Suppressor macrophage treated with lipopolysaccharide for 1 hour (primary cell): ENCODE measurements at places on chromosomes 5 and 9.

DNA sequence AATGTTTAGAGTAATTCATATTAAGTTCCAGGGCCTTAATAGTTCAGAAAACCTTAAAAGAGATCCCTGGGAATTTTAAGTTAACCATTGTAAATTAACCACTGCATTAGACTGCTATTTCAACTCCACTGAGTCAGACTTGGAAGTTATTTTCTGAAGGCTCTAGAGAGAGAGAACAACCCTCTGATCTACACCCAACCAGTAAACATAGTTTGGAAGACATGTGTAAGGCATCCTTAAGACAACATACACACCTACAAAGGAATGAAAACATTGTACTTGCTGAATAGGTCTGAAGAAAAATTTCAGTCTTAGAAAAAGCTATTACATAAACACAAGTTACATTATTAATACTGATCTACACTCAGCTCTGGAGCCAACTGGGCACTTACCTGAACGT is 158.2 kb upstream of the FST start:
- no peak for DNase-seq

- no peak for DNase-seq
Observed at GRCh38 chr5:30197662-30198061, 995.8 kb upstream of the CDH6 start.

DNA sequence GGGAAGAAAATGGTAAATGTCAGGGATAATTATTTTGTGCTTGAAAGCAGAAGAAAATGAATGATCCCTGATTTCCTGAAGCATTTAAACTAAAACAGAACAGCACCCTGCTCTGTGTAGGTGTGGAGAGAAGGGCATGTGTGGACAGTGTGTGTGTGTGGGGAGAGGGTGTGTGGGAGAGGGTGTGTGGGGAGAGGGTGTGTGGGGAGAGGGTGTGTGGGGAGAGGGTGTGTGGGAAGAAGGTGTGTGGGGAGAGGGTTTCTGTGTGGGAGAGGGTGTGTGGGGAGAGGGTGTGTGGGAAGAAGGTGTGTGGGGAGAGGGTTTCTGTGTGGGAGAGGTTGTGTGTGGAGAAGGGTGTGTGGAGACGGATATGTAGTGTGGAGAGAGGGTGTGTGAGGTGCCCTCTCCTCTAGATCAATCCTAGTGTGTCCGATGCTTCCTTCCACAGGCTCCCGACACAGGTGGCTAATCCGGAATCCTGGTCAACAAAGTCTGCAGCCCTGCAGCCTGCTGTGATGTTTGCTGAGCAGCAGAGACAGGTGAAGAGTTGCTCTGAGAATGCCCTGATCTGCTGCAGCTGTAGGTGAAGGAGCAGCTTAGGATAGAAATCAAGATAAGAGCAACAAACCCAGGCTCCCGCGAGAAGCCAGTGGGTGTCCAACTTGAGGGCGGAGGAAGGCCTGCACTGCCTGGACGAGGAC is 15.5 kb downstream of the IRX4 start:
- DNase-seq: no peak

DNA sequence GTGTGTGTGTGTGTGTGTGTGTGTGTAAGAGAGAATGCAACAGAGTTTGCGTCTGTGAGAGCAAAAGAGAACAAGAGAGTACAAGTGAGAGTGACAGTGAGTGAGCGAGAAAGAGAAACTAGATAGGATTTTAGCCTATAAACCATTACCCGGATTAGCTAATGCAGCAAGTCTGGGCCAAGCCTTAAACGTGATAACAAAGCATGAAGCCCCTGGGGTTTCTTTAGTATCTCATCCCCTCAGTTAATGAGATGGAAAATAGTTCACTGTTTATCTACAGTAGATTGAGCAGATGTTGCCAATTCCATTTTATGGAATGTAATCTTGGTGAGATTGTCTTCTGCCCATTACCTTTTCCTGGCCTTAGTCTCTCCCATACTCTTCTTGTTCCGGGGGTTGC is 114.5 kb downstream of the MAT2B start:
- DNase-seq: no peak

DNA sequence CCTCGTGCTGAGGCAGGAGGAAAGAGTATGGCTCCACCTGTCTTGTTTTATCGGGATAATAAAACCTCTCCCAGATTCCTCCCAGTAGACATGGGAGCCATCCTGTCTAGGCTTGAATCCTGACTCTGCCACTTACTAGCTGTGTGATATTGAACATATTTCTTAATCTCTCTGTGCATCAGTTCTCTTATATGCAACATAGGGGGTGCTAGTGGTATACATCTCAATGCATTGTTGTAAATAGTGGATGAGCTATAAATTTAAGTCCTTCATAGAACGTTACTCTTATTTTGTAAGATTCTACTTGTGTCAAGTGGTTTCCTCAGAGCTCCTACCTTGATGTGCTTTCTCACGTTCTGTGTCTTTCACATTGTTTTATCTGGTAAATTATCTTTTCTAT is 417.7 kb upstream of the POU5F2 start:
- DNase-seq: no peak

GRCh38 chr9:92632641-92633040 is 37.3 kb downstream of the IPPK start:
- no peak for DNase-seq

- no peak for DNase-seq
Observed at GRCh38 chr9:23830929-23831730, 5.1 kb upstream of the ELAVL2 start.

- DNase-seq: no peak
Observed at GRCh38 chr5:147626464-147626863, 116.6 kb upstream of the DPYSL3 start.

DNA sequence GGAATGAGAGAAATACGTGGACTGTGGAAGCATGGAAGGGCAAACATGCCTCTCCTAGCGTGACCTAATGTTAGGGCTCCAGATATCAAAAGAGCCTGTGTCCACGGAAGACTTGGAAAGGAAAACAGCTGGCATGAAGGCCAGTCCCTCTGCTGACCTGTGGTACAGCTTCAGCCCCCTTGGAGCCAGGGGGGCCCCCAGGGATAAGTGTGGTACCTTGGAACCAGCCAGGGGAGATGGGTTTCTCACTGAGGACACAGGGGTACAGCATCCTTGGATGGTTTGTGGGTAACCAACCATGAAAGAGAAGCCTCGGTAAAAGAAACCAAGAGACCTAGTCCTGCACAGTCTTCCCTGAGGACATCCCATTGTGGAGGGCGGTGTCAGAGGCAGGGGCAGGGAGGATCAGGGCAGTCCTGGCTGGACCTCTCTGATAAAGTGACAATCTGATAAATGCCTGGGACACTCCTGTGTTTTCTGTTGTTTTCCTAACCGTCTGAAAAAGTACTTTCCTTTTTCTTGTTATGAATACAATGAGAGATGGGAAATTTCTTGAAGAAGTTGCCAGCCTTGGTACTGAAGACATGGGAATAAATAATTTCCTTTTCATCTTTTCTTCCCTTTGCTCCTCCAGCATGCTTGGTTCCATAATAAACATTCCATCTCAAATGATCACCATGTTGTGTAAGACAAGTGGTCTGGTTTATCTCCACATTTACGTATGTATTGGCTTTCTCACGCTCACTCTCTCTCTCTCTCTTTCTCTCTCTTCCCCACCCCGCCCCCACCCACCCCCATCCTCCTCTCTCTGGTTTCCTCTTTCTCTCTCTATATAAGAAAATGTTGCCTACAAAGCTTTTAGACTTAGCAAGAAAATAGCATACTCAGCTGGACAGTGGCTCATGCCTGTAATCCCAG is 102.1 kb downstream of the SUSD1 start:
- peak; percentile 32 for DNase-seq

- DNase-seq: no peak
Observed at GRCh38 chr9:117084221-117084620, 330.6 kb downstream of the ASTN2 start.

GRCh38 chr9:93064392-93065134 is 6.1 kb downstream of the SUSD3 start:
- peak; percentile 66 for DNase-seq

DNA sequence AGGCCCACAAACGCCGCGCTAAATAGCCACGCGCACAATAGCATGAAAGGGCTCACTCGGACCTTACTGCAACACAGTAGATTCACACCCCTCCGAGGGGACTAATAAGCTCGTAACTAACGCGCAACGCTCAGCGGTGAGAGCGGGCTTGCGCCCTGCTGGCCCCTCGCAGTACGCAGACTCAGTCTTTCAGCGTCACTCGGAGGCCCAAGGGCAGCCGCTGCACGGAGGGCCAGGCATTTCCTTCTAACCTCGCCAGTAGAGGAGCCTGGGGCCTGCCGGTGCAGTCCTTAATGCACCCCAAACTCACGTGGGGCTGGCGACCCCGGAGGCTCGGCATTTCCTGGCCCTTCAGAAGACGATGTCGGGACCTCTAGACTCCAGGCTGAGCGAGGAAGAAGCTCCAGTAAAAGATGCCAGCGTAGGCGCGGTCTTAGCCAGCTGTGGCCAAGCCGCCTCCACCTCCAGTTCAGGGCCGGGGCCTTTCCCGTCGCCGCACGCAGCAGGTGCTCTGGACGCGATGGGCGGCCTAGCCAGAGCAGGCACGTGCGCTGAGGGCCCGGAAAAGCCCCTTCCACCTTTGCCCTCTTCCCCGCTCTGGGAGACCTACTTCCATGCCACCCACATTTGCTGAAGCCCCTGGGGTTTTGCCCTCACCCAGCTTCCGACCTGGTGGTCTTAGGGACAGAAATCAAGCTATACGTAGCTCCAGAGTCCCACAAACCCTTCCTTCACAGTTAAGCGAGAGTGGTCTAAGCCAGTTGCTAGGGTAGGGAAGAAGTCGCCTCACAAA is 38.3 kb upstream of the TIFAB start:
- no peak for DNase-seq

DNA sequence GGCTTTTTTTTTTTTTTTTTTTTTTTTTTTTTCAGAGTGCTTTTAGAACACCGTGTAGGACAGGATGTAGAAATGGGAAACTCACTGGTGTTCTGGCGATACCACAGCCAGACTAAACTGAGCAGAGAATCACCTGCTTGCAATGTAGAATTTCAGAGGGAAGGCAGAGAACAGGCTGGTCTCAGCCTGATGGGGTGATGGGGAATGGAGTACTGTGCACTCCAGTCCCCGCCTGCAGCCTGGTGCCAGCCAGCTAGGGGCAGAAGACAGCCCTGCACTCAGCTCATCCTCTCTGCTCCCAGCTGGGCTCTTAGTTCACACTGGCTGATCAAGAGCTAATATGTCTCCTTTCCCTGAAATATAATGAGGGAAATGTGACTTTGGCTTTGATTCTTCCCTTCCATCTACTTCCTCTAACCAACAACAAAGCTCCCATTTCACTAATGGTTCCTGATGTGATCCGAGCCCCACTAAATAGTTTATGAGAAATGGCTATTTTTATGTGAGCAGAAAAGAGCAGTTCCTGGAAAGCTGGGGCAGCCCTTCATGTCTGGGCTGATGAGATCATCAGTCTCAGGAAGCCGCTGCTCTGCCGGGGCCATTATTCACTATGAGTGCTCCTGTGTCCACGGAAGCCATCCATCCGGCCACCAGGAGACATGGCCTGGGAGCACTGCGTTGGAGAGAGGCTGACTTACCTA is 209.7 kb downstream of the GADD45G start:
- DNase-seq: peak; percentile 92

DNA sequence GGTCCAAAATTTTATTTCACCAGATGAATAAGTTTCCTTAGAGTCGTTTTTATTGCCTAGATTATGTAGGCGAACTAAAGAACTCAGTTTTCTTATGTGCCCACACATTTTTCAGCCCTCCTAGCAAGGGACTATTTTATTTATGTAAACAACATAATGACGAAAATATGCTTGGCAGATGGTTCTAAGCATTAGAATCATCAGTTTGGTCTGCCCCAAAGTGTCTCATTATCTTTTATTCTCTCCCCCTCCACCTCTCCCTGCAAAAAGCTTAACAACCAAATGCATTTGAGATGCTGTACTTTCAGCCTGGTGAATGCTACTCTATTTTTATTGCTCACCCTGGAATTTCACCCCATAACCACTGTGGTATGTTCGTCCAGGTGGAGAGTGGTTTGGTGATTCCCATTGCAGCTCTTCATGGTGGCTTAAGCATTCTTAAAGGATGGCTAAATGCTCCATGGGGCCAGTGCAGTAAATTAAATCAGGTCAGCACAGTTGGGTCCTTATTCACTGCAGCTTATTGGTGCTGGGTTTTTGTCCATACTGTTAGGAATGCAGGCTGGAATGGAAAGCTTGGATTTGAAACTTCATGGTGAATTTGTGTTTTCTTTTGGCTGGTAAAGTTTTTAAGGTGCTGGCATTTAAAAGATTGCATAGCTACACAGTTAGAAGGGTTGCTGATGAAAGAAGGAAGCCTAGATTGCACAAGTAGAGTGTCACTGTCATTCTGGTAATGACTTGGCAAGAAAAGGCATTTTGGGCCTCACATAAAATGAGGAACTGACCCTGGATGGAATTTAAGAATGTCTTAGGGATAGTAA is 39.2 kb downstream of the TLE4 start:
- peak; percentile 93 for DNase-seq

- DNase-seq: no peak
Observed at GRCh38 chr5:41435276-41435675, 75.1 kb downstream of the PLCXD3 start.

- no peak for DNase-seq
Observed at GRCh38 chr5:90560771-90561170, 2.2 kb downstream of the ADGRV1 start.

- DNase-seq: no peak
Observed at GRCh38 chr5:80109646-80110478, 74.7 kb downstream of the THBS4 start.

DNA sequence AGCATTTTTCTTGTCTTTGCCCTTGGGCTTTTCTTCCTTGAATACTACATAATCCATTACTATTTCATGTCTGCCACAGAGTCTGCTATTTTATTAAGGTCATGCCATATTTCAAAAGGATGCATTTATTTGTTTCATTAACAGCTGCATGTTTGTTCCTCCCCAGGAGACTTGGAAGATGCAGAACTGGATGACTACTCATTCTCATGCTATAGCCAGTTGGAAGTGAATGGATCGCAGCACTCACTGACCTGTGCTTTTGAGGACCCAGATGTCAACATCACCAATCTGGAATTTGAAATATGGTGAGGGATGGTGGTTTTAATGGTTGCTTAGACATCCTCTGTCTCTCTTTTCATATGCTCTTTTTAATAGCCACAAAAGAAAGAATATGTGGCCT is 4.0 kb downstream of the IL7R start:
- no peak for DNase-seq

GRCh38 chr5:144453753-144454152 is 283.1 kb downstream of the KCTD16 start:
- no peak for DNase-seq

DNA sequence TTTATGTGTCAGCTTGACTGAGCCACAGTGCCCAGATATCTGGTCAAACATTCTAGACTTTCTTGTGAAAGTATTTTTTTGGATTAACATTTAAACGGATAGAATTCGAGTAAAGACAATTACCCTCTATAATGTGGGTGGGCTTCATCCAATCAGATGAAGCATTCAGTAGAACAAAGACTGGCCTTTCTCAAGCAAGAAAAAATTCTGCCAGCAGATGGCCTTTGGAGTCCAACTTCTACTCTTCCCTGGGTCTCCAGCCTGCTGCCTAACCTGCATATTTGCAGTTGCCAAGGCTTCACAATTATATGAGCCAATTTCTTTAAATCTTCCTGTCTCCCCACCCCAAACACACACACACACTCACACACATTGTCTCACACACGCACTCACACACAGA is 86.4 kb downstream of the MED10 start:
- no peak for DNase-seq

GRCh38 chr9:130824643-130825350 is 10.3 kb upstream of the ABL1 start:
- DNase-seq: no peak
